ENCODE measurements at places on chromosomes 1 and 21.

GRCh38 chr1:25043228-25043580, 113.1 kb upstream of the RUNX3 start:
- no peak for DNase-seq

GRCh38 chr1:219771080-219771479, 157.3 kb downstream of the SLC30A10 start:
- DNase-seq, result no peak

GRCh38 chr1:21537511-21537931, 28.3 kb downstream of the ALPL start:
- DNase-seq, result no peak

- no peak for DNase-seq
These were observed 16.5 kb downstream of the MGST3 start for GRCh38 chr1:165647517-165647916.

- DNase-seq, result no peak
These were observed 539.4 kb downstream of the KIF26B start for GRCh38 chr1:245693941-245694752.

DNA sequence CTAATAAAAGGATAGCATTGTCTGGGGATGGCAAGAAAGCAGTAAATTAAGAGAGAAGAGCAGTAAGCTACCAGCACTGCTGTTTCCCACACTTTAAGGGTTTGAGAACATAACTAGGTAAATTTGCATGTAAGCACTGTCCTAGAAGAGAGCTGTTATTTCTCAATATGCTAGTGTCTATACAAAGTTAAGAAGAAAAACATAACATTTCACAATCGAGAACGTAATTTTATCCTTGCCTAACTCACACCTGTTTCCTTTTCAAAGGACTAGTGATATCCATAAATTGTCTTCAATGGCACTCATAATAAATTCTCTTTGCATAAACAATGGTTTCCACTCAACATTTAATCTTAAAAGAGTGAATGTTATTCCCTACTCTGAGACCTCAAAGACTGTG, 576.0 kb downstream of the PTBP2 start:
- DNase-seq, result no peak

DNA sequence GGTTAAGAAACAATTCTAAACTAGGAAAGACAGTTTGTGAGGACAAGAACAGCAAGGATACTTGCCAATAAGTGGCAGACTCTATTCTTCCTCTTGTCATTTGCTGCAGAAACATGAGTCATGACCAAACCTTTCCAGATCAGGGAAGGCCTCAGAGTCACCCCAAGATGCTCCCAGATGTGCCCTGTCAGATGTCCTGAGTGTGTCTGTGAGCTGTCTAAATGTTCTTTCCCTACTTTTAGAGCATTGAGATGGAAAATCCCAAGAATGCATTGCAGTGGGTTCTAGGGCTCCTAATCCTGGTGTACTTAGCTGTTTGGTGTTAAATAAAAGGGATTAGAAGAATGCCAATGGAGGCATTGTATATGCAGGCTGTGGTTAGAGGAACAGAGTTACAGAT, 57.5 kb upstream of the KIAA0040 start:
- DNase-seq, result no peak

GRCh38 chr1:81498471-81499462, 302.0 kb upstream of the ADGRL2 start:
- no peak for DNase-seq

- DNase-seq, result no peak
These were observed 213.8 kb upstream of the TMEM51 start for GRCh38 chr1:14939527-14940284.
